MCF 10A (cell line): ENCODE measurements at places on chromosomes 13 and 19. TPM values are rescaled to one million over a fixed set of nuclear protein-coding genes. Genes with fewer than 3 reads are reported as not detected.

Gene PLA2G4C
- total RNA-seq, result 1.1 and 1.4 TPM in 2 replicates

Gene CYP2B6
- not detected in 2 replicates for total RNA-seq

Gene ELAVL3
- 0.54 TPM in 1 of 2 replicates, not detected in the other for total RNA-seq

DNA sequence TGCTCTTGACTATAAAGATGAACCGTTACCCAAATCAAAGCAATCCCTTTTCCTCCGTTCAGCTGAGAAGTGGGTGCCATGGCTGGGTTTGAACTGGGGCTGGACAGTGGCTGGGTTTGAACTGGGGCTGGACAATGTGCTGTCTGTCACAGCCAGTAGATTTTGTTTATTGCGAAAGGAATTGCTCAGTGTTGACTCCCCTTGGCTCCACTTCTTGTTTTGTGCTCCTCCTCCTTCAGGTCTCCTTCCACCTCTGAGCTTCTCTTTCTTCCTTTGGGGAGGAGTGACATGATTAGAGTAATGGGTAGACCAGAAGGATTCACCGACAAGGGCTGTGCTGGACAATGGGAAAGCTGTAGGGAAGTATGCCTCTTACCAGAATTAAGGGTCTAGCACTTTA, 19.4 kb upstream of the MBNL2 start:
- DNase-seq, result no peak

DNA sequence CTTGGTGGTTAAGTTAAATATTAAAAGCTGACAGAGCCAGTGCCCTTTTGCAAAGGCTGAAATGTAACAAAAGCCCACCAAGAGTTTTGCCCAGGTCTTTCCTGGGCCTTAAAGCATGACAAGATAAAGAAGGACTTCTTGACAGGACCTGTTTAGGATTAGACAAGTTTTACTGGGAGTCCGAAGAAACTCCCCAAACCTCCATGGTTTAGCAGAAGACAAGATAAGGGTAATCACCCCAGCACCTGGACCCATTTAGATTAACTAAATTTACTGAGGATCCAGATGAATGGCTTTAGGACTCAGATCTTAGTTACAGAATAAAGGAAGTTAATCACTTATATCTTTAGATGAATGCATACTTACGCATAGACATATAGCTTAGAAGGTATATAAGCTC, 14.8 kb upstream of the UFM1 start:
- DNase-seq, result no peak
